NCI-H146 (cell line): ENCODE measurements at places on chromosomes 2 and 18.

- DNase-seq, result no peak
Measured at GRCh38 chr2:102667072-102667471, 47.7 kb downstream of the SLC9A2 start.

DNA sequence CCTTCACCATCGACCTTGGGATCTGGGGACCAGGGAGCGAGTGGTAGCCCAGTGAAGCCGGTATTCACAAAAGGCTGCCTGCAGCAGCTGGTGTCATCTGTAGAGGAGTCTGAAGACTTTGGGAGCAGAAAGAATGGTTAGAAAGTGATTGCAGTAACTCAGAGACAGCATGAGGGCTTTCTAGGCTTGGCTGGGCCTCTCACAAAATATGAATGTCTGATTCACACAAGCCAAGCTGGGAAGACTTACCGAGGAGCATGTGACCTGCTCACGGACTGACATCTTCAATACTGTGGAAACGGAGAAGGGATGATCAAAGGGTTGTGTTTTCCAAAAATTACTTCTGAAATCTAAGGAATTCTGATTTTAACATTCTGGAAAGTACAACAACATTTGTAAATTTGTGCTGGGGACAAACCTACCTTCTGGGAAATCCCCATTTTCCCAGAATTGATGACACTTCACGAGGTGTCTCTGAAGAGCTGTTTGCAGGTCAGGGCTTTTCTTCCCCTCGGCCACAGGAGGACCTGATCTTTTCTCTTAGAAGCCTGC lies 111.7 kb downstream of the ACOXL start:
- DNase-seq, result no peak

GRCh38 chr18:51712821-51713220 lies 515.3 kb upstream of the MEX3C start:
- DNase-seq, result no peak

GRCh38 chr2:84052913-84053312 lies 406.2 kb downstream of the SUCLG1 start:
- no peak for DNase-seq

DNA sequence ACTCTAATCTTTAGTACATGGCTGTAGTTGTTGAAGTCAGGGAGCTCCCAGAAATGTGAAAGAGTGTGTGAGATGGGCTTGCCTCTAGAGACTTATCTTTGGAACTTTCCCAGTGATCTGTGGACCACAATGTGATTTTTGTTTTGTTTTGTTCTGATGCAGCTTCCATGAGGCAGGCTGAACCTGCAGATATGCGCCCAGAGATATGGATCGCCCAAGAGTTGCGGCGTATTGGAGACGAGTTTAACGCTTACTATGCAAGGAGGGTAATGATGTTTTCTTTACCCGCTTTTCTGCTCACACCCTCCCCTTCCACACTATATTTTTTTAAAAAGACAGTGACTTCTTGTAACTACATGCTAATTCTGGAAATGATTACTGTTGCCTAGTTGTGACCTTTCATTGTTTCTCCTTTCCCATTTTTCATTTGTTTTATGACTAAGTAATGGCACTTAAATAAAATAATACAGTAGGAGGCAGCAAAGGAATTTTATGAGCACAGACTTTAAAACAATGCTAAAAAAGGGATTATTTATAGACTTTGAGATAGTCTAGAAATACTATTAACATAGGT lies 29.3 kb downstream of the BCL2L11 start:
- no peak for DNase-seq

DNA sequence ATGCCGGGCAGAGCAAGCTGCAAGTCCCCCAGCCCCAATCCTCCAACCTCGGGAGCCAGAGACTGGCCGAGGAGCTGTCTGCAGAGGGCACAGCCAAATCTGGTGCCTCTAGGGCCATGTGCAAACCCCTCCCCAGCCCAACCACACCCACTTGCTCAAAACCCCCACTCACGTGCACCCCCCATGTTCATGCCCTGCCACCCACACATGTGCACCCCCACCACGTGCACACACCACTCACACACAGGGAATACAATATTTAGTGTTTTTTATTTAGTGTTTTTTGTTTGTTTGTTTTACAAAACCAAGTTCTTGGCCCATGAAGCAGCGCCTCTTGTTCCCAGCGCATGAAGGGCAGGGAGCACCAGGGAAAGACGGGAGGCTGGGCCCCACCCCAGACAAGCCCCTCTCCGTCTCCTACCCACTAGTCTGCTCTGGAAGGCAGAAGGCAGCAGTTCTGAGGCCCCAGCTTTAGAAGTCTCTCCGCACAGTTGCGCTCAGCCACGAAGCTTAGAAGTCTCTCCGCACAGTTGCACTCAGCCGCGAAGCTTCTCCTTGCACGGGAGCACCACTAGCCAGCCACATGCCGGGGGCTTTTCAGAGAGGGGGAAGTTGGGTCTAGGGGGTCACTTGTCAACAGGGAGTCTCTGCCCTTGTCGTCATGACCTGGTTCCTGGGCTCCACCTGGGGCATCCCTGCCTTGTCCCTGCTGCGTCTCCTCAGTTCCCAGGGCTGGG lies 276.1 kb upstream of the HDAC4 start:
- no peak for DNase-seq

DNA sequence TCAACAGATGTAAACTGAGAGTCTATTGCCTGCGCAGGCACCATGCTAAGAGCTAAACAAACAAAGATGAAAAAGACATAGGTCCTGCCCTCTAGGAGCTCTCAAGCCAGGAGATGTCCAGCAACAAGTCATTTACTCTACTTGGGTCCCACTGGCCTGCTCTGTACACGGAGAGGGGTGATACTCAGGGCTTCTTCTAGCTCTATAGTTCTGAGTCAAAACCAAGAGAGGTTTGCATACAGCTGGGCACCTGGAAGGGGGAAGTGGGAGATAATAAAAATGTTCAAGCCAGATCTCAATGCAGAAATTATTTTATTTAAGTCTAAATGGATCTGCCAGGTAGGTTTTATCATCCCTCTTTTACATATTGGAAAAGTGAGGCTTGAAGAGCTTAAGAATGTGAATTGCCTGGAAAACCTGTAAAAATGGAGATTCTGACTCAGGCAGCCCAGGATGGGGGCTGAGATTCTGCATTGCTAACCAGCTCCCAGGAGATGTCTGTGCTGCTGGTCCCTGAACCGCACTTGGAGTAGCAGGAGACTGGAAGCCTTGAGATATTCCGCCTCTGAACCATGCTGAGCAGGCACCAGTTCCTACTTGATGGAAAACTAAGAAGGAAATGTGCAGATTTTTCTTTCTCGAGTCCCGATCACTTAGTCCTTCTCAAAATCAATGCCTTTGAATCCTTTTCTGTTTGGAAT lies 201.1 kb downstream of the PRKCE start:
- peak; percentile 87 for DNase-seq

GRCh38 chr2:174959787-174960186 lies 45.4 kb downstream of the CHN1 start:
- DNase-seq, result no peak

- DNase-seq, result no peak
Measured at GRCh38 chr2:28457237-28457636, 38.6 kb upstream of the PLB1 start.

DNA sequence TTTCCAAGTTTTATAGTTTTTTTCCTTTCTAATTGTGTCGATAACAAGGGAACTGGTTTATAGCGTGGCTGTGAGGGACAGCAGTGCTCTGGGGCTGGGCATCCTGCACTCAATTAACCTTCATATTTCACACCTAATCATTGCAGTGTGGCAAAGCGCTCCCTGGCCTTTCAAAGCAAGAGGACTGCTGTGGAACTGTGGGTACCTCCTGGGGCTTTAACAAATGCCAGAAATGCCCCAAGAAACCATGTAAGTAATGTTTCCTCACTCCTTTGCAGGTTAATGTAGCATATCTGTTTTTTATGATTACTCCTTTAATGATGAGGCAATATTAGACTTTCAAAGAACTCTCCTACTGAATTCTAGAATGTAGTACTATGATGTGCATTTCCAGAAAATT lies 259.0 kb upstream of the RASGRP3 start:
- DNase-seq, result no peak
